Thymus (tissue), 14 donors: ENCODE measurements at places on chromosomes 2 and 18.

DNA sequence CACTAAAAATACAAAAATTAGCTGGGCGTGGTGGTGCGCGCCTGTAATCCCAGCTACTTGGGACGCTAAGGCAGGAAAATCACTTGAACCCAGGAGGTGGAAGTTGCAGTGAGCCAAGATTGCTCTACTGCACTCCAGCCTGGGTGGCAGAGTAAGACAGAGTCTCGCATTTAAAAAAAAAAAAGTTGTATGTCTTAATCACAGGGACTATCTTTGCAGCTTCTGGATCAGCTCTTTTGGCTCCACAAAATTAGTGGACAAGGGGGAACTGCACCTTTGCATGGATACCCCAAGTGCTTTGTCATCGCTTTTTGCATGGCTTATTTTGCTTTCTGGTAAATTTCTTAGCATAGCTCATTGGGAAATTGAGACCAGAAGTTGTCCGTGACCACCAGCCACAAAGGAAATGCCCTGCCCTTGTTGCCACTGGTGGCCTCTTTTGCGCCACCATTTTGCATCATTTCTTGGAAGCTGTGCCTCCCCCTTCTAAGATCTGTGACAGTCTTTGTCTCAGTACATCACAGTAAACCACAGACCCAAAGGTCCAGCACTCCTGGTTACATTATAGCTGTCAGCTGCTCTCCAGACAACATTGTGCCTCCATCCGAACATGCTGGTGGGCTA, 43.9 kb upstream of the PCBP1 start:
- no peak for DNase-seq

GRCh38 chr18:29556070-29556469, 1379.1 kb upstream of the CDH2 start:
- DNase-seq = no peak

- DNase-seq = peak; percentile 23
Observed at GRCh38 chr18:903701-904100, 970 bp upstream of the ADCYAP1 start.

- no peak for DNase-seq
Observed at GRCh38 chr2:174282441-174282840, 34.1 kb upstream of the OLA1 start.

GRCh38 chr2:73611867-73612266, 30.4 kb downstream of the NAT8 start:
- DNase-seq = no peak

DNA sequence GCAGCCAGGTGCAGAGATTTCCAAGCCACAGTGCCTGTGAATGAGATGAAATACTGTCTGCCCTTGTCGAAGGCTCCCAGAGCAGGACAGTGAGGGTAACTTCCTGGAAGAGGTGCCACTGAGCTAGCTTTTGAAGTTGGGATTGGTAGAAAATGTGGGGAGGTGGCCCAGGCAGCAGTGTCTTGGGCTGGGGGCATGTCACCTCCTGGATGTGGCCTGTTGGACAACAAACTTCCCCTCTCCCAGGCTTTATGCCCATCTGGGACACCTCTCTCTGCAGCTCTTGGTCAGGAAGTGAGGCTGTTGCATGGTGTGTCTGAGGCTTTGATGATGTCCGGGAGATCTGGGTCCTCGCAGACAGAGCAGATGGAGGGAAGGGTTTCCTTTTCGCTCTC, 151.4 kb downstream of the DYSF start:
- DNase-seq = no peak

GRCh38 chr18:32243358-32243757, 53.5 kb downstream of the MEP1B start:
- DNase-seq = no peak

- no peak for DNase-seq
Observed at GRCh38 chr18:55031979-55032378, 72.7 kb upstream of the CCDC68 start.

DNA sequence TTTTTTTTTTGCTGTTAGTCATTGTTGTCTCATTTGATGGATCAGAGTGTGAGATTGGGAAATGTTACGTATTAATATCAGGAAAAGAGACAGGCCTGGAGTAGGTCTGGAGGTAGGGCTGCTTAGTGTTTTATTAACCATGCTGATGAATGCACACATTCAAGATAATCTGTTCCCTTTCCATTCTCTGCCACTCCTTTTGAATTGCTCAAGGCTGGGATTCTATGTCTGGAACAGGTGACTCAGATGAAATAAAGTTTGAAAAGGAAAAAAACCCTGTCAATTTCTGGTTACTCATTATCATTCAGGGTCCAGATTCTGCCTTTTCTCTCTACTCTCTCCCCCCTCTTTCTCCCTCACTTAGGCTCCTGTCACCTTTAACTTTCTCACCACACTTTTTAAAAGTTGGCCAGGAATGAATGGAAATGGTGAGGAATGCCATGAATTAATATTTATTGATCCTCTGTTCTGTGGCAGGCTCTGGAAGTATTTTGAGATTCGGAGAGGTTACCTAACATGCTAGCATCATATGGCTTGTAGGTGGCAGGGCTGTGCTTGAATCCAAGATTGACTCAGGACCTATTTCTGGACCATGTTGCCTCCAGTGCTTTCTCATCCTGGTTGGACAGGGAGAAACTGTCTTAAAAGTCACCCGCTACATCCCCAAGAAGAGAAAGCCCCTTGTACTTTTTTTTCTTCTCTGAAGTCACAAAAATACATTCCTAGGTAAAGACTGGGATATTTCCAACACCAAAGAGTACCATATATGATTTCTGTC, 40.2 kb downstream of the MAP4K4 start:
- DNase-seq = no peak

- DNase-seq = no peak
Observed at GRCh38 chr2:33804155-33804554, 205.1 kb upstream of the FAM98A start.

GRCh38 chr2:50582164-50582563, 449.8 kb downstream of the NRXN1 start:
- no peak for DNase-seq

GRCh38 chr2:2795438-2796091, 464.5 kb upstream of the MYT1L start:
- no peak for DNase-seq
